H9 (cell line): ENCODE measurements at places on chromosomes 11 and 22. TPM values are rescaled to one million over a fixed set of nuclear protein-coding genes. Genes with fewer than 3 reads are reported as not detected.

GRCh38 chr22:37803195-37803638 is 4.5 kb upstream of the GCAT start:
- peak overlapping the region; percentile 66 for H3K4me3 ChIP-seq
- H3K36me3 ChIP-seq = no peaks in the 10 kb centered on the region; the same call in 2 of the 3 replicates
- no peak for DNase-seq
- H3K27ac ChIP-seq = no peak overlapping the region
- peaks cover 13% of the 10 kb centered on the region; the same call in 1 of the 2 replicates for H3K27me3 ChIP-seq
- no peaks in the 10 kb centered on the region; the same call in 1 of the 2 replicates for H3K4me1 ChIP-seq

Gene AIFM3
- total RNA-seq = 1.9 and 2.3 TPM in 2 replicates

Gene ST14
- total RNA-seq = 22.4 and 22.9 TPM in 2 replicates

DNA sequence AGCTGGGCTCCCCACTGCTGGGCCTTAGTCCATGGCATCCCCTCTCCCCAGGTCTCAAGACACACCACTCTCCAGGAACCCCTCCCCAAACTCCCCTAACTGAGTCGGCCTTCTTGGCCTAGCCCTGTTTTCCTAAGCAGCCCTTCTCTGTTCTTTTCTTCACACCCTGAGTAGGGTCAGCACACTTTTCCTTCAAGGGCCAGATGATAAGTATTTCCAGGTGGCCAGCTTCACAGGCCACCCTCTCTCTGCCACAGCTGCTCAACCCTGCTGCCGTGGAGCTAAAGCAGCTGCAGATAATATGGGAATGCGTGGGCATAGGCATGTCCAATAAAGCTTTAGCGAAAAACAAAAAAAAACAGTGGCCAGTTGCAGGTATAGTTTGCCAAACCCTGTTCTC is 24.1 kb downstream of the DGCR2 start:
- peaks cover 17% of the 10 kb centered on the region for H3K36me3 ChIP-seq
- H3K27me3 ChIP-seq = no peaks in the 10 kb centered on the region
- no peak for DNase-seq
- no peaks in the 10 kb centered on the region for H3K4me1 ChIP-seq
- H3K4me3 ChIP-seq = no peak overlapping the region

- H3K27me3 ChIP-seq = no peaks in the 10 kb centered on the region
- peak; percentile 20 for DNase-seq
- 0 out of 3 replicates have a peak, but pooled peaks cover 2% of the 10 kb centered on the region for H3K36me3 ChIP-seq
- H3K4me1 ChIP-seq = no peaks in the 10 kb centered on the region
- H3K27ac ChIP-seq = no peak overlapping the region
Observed at GRCh38 chr22:48885919-48886305, 941.8 kb downstream of the BRD1 start.

GRCh38 chr11:130706572-130706971 is 209.7 kb downstream of the SNX19 start:
- H3K27ac ChIP-seq = no peak overlapping the region
- peaks cover 2% of the 10 kb centered on the region; the same call in 2 of the 3 replicates for H3K36me3 ChIP-seq

Gene MS4A4E
- 0.42 TPM in 1 of 2 replicates, not detected in the other for total RNA-seq

GRCh38 chr22:27242917-27243589 is 558.5 kb downstream of the MN1 start:
- H3K4me3 ChIP-seq = no peak overlapping the region
- no peaks in the 10 kb centered on the region for H3K36me3 ChIP-seq
- peaks cover under 1% of the 10 kb centered on the region; the same call in 1 of the 2 replicates for H3K4me1 ChIP-seq
- H3K27me3 ChIP-seq = no peaks in the 10 kb centered on the region
- no peak overlapping the region for H3K27ac ChIP-seq

DNA sequence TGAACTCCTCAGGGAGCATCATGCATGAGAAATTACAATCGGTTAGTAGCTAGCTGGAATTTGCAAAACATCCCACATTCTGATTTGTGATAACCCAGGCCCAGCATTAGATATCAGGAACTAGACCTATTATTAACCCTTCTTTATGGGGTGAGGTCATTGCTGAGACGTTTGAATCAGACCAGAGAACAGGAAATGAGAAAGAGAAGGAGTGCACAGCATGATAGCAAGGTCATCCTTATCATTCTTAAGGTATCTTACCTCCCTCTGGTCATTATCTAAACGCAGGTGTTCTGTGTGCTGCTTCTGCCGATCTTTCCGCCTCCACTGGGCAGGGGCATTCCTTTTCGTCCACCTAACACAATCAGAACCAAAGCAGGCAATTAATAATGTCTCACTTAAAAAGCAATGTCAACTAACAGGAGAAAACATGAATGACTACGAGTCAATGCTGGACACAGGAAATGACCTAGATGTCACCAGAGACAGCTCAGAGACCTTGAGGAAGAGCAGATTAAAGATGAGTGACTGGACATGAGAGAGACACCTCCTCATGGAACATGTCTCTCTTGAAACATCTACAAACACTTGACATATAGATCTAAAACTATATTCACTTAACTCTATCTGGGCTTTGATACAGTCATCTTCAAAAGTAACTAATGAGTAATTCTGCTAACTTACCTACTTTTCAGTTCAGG is 78.3 kb upstream of the SCUBE2 start:
- H3K4me3 ChIP-seq = no peak overlapping the region
- no peak for DNase-seq
- no peaks in the 10 kb centered on the region for H3K27me3 ChIP-seq
- peaks cover 55% of the 10 kb centered on the region for H3K36me3 ChIP-seq
- no peaks in the 10 kb centered on the region for H3K4me1 ChIP-seq

GRCh38 chr11:32902089-32902665 is 9.6 kb downstream of the QSER1 start:
- H3K27ac ChIP-seq = no peak overlapping the region
- no peak overlapping the region; the same call in 1 of the 2 replicates for H3K4me3 ChIP-seq
- H3K4me1 ChIP-seq = peaks cover 13% of the 10 kb centered on the region
- no peaks in the 10 kb centered on the region for H3K27me3 ChIP-seq
- no peak for DNase-seq

- no peak overlapping the region for H3K4me3 ChIP-seq
- DNase-seq = no peak
- H3K36me3 ChIP-seq = no peaks in the 10 kb centered on the region
- no peaks in the 10 kb centered on the region for H3K27me3 ChIP-seq
- no peak overlapping the region for H3K27ac ChIP-seq
- peaks cover 17% of the 10 kb centered on the region; the same call in 1 of the 2 replicates for H3K4me1 ChIP-seq
Observed at GRCh38 chr11:33687733-33688479, 12.7 kb downstream of the C11orf91 start.

Gene GUCY1A2
- total RNA-seq = 0.55 and 0.70 TPM in 2 replicates

Gene INPPL1
- total RNA-seq = 207 and 214 TPM in 2 replicates

DNA sequence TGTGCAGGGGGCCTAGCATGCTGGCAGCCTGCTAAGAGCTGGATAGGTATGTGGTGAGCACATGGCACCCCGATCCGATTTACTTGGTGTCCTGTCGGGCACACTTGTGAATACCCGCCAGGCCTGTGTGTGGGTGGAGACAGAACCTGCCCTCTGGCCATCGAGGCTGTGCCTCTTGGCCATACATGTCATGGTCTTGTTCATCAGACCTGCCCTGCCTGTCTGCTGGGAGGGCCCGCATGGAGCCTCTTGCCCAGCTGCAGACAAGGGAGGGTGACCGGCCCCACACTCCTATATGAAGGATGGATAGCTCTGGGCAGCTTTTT is 310.2 kb downstream of the TBC1D22A start:
- no peaks in the 10 kb centered on the region for H3K4me1 ChIP-seq
- DNase-seq = peak; percentile 20

DNA sequence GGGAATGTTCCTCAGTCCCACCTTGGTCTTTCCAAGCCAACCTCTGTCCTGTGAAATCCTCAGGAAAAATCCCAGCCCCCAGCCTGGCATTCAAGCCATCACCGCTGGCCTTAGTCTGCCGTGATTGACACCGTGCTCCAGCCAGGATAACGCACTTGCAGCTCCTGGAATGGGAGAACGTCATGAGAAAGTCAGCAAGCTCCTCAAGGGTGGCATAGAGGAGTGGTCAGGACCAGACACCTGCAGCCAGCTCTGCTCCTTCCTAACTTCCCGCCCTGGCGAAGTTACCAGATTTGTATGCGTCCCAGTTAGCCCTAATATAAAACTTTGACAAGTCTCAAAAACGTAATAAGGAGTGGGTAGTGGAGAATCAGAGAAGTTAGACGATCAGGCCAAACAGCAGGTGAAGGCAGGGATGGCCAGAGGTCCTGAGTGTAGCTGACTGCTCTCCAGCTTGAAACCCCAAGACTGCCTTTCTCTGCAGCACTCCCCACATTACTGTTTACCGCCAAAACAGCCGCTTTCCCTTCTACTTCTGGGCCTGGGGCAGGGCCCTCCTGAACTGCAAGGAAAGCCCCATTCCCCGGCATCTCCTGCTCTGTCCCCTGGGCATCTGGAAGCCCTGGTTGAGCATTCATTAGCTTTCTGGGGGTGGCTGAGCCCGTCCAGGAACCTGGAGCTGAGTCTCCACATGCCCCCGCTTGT is 1.3 kb upstream of the DKK3 start:
- peak overlapping the region; percentile 89 for H3K4me3 ChIP-seq
- no peak for DNase-seq
- H3K4me1 ChIP-seq = peaks cover 2% of the 10 kb centered on the region; the same call in 1 of the 2 replicates
- H3K27ac ChIP-seq = no peak overlapping the region
- H3K36me3 ChIP-seq = no peaks in the 10 kb centered on the region

Gene FBLN1
- total RNA-seq = 137 and 140 TPM in 2 replicates

DNA sequence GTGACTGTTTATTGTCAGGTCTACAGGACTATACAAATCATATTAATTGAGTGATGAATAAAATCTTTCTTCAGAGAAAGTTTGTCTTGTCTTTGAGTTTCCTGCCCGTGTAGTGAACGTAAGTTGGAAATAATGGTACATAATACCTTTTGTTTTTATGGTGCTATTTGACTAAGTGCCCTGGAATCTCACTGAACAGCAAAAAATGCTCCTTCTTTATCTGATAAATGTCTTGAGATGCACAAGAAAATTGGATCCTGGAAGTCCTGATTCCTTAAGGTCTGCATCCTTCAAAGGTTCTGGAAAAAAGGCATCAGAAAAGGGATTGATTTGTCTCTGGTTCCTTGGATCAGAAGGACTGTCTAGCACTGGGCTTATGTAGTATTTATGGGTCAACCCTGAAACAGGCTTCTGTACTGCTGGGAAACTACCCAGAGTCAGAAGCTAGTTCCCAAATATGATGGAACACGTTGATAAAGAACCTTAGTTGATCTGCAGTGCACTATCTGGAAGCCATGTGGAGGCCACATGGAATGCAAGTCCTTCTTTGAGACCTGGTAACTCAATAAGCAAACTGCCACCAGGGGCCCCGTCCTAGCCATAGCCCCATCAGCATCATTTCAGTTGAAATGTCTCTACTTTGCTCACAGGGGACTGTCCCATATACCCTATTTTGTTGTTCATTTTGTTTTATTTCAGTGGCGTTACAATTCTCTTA is 100.6 kb upstream of the CD44 start:
- no peaks in the 10 kb centered on the region for H3K36me3 ChIP-seq
- H3K27me3 ChIP-seq = no peaks in the 10 kb centered on the region
- no peak for DNase-seq
- no peak overlapping the region for H3K4me3 ChIP-seq
- no peaks in the 10 kb centered on the region for H3K4me1 ChIP-seq

DNA sequence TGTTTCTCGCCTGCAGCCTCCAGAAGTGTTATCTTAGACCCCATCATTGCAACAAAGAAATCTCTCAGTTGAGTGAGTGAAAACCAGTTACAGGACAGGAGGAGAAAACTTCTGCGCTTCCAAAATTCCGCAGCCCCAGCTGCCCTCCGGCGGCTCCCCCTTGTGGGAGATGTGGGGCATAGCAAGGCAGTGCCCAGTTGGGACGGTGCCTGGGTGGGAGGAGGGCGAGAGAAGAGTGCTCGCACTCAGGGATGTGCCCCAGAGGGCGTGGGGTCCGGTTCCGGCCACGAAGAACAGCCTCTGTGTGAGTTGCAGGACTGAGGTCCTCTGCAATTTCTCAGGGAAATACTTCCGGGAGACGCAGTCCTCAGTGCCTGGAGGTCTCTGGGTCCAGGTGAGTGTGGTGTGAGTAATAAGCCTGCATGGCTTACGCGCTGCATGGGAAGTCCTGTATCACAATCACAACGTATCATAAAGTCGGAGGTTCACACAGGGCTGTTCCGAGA is 87.0 kb upstream of the BLID start:
- DNase-seq = peak; percentile 81
- H3K27ac ChIP-seq = no peak overlapping the region
- peak overlapping the region; percentile 39 for H3K4me3 ChIP-seq
- H3K36me3 ChIP-seq = no peaks in the 10 kb centered on the region

DNA sequence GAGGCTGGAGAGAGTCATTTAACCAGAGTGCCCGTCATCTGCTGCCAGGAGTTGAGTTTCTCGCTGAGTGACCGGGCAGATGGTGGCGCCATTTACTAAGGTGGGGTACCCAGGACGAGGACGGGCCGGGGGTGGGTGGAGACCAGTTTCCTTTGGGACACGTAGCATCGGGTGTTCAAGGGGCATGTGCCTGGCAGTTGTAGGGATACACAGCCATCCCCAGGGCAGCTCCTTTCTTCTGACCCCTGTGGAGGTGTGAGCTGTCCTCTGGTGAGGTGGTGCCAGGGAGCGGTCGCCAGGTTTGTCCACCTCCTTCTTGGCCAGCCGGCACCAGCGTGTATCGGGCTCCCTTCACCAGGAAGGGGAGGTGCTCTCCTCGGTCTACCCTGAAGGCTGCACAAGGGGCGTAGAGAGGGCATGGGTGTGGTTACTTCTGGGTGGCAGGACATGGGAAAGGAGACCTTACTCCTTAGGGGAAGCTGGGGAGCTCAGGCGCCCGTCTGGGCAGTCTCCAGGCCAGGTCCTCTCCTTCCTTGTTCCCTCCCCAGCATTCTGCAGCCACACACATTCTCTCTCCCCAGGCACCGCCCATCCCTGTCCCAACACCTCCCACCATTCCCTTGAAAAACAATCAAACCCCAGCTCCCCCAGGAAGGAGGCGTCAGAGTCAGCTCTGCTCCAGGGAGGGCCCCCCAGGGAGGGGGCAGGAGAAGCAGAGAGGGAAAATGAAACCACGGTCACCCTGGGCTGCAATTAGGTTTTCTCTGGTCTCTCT is 10.3 kb upstream of the MB start:
- DNase-seq = peak; percentile 84
- no peaks in the 10 kb centered on the region for H3K27me3 ChIP-seq
- H3K36me3 ChIP-seq = peaks cover 3% of the 10 kb centered on the region; the same call in 1 of the 3 replicates

- H3K4me1 ChIP-seq = peaks cover 7% of the 10 kb centered on the region
- H3K4me3 ChIP-seq = no peak overlapping the region
- no peak overlapping the region for H3K27ac ChIP-seq
- DNase-seq = no peak
Observed at GRCh38 chr11:115258216-115258615, 246.0 kb downstream of the CADM1 start.

- no peaks in the 10 kb centered on the region for H3K36me3 ChIP-seq
- no peaks in the 10 kb centered on the region for H3K27me3 ChIP-seq
- H3K27ac ChIP-seq = no peak overlapping the region
- no peak for DNase-seq
Observed at GRCh38 chr11:86115542-86116385, 46.9 kb upstream of the PICALM start.

DNA sequence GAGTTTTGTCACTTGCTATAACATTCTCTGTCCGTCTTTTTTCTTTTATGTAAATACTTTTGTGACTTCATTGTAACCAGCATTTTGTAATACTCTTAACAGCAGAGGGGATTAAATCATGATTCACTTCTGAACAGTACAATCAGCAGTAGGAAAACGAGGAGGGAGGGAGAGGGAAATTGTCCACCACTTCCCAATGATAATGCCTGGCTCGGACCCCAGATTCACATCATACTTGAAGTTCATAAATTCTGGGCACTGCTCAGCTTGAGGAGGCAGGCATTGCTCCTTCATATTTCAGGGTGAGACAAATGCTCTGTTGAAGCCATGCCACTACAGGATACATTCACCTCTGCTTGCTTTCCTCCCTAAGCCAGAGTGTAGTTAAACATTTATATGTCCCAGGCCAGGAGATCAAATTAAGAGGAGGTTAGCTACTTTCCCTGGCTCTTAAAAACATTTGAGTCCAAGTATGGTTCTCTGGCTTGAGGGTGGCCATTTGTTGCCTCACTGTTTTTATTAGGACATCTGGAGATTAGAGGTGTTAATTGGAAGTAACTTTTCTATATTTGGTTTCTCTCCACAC is 129.0 kb upstream of the LDLRAD3 start:
- DNase-seq = no peak
- H3K27me3 ChIP-seq = no peaks in the 10 kb centered on the region
- 0 out of 2 replicates have a peak, but pooled peaks cover 2% of the 10 kb centered on the region for H3K4me1 ChIP-seq
